AG04450 (cell line): ENCODE measurements at places on chromosomes 5 and 9.

GRCh38 chr5:142059304-142059940, 46.6 kb upstream of the GNPDA1 start:
- DNase-seq, result no peak

GRCh38 chr5:94788527-94788926, 170.1 kb downstream of the SLF1 start:
- no peak for DNase-seq

- no peak for DNase-seq
Observed at GRCh38 chr9:33676746-33677505, 118.4 kb upstream of the PRSS3 start.

DNA sequence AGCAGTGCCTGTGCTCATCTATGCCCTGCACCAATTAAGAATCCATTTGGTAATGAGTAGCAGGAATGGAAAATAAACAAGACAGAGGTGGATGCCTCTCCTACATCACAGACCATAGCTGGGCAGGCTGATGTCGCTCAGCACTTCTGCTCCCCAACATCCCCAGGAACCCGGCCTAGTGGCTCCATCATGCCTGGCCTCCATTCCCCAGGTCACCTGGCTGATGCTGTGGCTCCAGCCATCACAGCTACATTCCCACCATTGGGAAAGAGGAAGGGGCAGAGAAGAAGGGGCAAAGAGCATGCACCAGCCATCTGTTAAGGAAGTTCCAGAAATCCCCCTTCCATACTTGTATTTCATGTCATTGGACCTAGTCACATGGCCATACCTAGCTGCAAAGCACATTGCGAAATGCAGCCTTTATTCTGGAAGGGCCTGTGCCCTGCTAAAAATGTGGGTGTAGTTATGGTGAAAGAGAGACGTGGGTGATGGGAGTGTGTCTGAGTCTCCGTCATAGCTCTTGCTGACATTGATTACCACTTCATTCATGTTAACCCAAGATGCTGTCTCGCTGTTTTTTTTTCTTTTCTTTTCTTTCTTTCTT, 86.1 kb upstream of the ADAMTS2 start:
- DNase-seq, result no peak

GRCh38 chr5:67620424-67621397, 424.1 kb upstream of the CD180 start:
- DNase-seq, result no peak

- DNase-seq, result no peak
Observed at GRCh38 chr9:109411069-109411761, 86.9 kb downstream of the PTPN3 start.

DNA sequence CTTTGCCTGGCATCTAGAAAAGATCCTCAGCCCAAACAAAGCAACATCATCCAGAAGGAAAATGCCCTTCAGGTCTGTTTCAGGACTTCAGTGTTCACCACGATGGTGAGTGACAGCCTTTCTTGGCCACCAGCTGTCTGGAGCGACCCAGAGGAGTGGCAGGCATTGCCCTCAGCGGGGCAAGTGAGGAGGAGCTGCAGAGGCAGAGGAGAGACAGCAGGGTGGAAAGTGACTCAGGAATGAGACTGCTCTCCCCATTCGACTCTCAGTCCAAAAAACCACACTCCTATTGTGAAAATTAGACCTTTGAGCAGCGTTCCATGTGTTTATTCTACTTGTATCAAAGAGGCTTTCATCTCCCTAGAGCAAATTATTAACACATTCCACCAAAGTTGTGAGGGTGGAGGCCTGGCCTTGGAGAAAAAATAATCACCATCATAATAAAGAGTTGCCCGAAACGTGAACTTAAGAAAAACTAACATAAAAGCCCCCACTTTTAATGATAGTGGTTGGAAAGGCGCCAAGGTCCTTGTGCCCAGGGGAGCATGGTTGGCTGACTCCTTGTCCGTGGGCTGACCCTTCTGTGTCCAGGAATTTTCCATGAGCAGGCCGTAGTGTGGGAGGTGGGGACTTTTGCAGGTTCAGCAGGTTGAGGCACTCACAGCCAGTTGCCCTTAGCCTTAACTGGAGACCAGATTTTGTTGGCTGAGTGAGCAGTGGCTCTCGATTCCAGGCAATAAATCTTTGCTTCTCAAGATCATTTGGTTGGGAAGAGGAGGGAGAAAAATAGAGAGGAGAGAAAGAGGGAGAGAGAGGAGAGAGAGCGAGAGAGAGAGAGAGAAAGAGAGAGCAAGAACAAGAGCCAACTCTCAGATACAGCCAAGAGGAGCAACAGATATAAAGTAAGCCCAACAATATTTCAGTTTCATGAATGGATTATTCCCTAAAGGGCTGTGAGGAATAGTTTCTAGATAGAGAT, 125.9 kb upstream of the ANKRD55 start:
- no peak for DNase-seq
